ENCODE measurements at places on chromosomes 3 and 15. TPM values are rescaled to one million over a fixed set of nuclear protein-coding genes. Genes with fewer than 3 reads are reported as not detected.

C3orf49 gene
- polyA plus RNA-seq, result not detected

TEX55 gene
- polyA plus RNA-seq, result not detected

LYZL4 gene
- polyA plus RNA-seq, result not detected

TMEM108 gene
- 0.86 TPM for polyA plus RNA-seq

FOXL2 gene
- not detected for polyA plus RNA-seq

FETUB gene
- not detected for polyA plus RNA-seq

- no peaks in the 10 kb centered on the region for H3K36me3 ChIP-seq
- peaks cover 57% of the 10 kb centered on the region for H3K4me1 ChIP-seq
- peak overlapping the region; percentile 6 for H3K4me3 ChIP-seq
- peak; percentile 85 for DNase-seq
- H3K27me3 ChIP-seq, result no peaks in the 10 kb centered on the region
- peak overlapping the region; percentile 90 for H3K27ac ChIP-seq
Observed at GRCh38 chr3:194140520-194141414, 4.8 kb downstream of the HES1 start.

DNA sequence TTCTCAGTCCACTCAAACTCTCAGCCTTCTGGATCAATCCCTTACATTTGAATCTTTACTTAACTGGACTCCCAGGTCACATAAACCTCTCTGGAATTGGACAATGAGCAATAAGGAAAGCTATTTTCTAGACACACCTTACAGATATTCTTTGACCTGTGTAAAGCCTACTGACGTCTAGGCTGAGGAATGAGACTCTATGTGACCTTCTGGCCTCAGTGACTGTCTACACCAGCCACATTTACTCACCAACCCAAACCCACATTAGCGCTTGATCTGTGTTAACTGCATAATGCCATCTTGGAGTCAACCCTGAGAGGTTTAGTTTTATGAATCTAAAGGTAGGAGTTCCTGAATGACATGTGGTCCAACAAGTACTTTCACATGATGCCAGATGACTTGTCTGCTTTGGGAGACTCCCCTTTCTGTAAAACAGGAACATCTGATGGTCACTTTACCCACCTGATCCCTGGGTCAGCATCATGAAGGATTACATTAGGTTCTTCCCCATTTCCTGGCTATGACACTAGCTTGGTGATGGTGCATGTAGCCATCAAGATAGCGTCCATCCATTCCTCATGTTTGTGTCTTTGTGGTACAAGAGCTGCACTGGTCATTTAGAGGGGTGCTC is 11.4 kb upstream of the COMMD2 start:
- no peaks in the 10 kb centered on the region for H3K4me1 ChIP-seq
- H3K27ac ChIP-seq, result no peak overlapping the region
- H3K27me3 ChIP-seq, result no peaks in the 10 kb centered on the region
- no peaks in the 10 kb centered on the region for H3K36me3 ChIP-seq
- no peak for DNase-seq

DNA sequence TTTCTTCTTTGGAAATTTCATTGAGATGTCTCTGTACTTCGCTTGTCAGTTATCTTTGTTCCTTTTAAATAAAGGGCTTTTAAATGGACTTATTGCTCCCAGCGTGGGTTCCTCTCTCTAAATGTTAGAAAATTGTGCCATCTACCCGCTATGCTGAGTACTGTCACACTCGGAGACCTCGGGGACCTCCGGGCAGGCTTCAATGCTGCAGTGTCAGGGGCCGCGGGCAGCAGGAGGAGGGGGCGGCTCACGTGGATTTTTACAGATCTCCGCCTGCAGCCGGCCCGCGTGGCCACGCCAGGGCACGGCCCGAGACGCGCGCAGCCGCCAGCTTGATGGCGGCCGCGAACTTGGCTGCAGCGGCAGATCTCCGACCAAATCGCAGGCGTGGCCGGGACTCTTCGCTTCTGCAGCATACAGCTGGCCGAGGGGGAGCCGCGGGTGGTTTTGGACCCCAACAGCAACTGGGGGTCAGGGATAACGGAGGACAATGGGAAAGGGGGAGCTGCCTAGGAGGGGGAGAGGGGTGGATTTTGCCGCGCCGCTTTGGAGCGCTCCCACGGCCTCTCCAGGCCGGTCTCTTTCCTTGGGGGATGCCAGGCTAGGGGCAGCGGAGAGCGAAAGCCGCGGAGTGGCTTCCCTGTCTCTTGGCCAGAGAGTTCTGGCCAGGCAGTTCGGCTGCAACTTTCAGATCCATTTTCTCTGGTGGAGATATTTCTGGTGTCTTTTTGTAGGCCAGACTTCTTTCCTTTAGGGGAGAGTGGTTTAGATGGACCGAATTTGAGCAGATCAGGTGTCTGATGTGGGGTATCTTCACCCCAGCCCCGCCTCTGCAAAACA is 15.3 kb downstream of the NR2F2 start:
- H3K27ac ChIP-seq, result peak overlapping the region; percentile 93
- H3K27me3 ChIP-seq, result no peaks in the 10 kb centered on the region
- DNase-seq, result peak; percentile 89

GRCh38 chr15:25714538-25714840 is 148.6 kb downstream of the ATP10A start:
- no peak overlapping the region for H3K27ac ChIP-seq
- H3K4me3 ChIP-seq, result no peak overlapping the region
- no peaks in the 10 kb centered on the region for H3K36me3 ChIP-seq
- H3K4me1 ChIP-seq, result no peaks in the 10 kb centered on the region
- DNase-seq, result peak; percentile 52
- H3K27me3 ChIP-seq, result no peaks in the 10 kb centered on the region

DNA sequence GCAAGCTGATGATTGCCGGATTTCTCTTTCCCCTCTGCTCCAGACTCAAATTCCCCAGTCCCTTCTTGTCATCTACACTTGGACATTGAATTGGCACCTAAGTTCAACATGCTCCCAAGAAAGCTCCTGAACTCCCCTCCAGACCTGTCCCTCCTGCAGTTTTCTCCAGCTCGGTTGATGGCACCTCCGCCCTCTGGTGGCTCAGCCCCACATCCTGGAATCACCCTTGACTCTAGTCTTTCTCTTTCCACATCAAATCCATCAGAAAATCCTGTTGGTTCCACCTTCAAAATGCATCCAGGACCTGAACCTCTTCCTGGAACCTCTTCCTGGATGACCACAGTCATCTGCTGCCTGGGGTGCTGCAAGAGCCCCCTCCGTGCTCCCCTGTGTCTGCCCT is 60.1 kb downstream of the RASGRF1 start:
- no peak for DNase-seq
- no peak overlapping the region for H3K27ac ChIP-seq
- no peak overlapping the region for H3K4me3 ChIP-seq
- no peaks in the 10 kb centered on the region for H3K4me1 ChIP-seq
- peaks cover 6% of the 10 kb centered on the region for H3K27me3 ChIP-seq

GRCh38 chr15:74997141-74997540 is 1.8 kb downstream of the SCAMP5 start:
- H3K36me3 ChIP-seq, result no peaks in the 10 kb centered on the region
- H3K4me1 ChIP-seq, result peaks cover 13% of the 10 kb centered on the region

- H3K36me3 ChIP-seq, result no peaks in the 10 kb centered on the region
- no peak overlapping the region for H3K27ac ChIP-seq
- no peaks in the 10 kb centered on the region for H3K4me1 ChIP-seq
- H3K27me3 ChIP-seq, result no peaks in the 10 kb centered on the region
- DNase-seq, result no peak
Observed at GRCh38 chr15:58171476-58172061, 33.4 kb downstream of the AQP9 start.

DNA sequence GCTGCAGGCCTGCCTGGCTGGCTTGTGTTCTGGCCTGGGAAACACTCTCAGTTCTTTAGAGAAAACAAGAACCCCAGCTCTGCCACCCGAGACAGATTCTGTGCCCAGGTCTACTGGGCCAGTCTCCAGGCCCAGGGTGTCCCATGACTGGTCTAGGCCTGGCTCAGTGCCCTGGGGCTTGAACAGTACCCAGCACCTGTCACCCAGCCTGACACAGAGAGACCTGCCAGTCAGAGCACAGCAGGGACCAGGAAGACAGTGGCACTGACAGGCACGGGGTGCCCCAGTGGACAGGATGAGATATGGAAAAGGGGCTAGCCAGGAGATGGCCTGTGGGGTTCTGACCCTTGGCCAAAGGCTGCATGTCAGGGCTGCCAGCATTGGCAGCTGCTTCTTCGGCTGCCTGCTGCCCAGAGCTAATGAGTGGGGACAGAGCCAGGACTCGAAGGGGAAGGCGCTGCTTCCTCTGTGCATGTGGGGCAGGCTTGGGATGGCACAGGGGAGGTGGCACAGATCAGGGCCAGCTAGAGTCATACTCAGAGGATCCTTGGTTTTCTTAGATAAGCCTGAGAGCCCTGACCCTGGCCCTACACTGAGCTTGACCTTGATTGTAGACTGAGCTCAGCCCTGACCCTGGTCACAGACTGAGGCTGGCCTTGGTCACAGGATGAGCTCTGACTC is 15.1 kb downstream of the CCDC33 start:
- H3K36me3 ChIP-seq, result no peaks in the 10 kb centered on the region
- H3K27ac ChIP-seq, result no peak overlapping the region
- H3K4me1 ChIP-seq, result no peaks in the 10 kb centered on the region
- peaks cover 2% of the 10 kb centered on the region for H3K27me3 ChIP-seq

DNA sequence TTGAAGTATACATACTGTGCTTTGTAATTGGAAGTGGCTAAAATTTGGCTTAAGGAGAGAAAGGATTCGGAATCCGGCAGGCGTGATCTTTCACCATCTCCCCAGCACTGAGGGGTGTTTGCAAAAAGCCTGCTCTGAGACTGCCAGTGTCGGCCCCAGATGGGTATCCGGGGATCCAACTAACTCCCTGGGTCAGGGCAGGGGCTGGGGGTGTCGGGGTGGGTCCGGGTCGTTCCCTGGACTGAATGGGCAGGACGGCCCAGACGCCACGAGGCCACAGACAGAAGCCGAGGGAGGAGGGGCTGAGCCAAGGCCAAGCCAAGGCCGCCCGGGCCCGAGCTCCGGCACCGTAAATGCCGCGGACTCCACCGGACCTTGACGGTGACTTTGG is 349 bp downstream of the PPIB start:
- DNase-seq, result no peak
- peak overlapping the region; percentile 94 for H3K27ac ChIP-seq
- H3K4me3 ChIP-seq, result peak overlapping the region; percentile 78
- peaks cover 35% of the 10 kb centered on the region for H3K36me3 ChIP-seq

GRCh38 chr15:34717729-34718128 is 37.1 kb downstream of the GJD2 start:
- peaks cover 12% of the 10 kb centered on the region for H3K4me1 ChIP-seq
- no peak overlapping the region for H3K27ac ChIP-seq
- no peak for DNase-seq
- no peaks in the 10 kb centered on the region for H3K27me3 ChIP-seq
- no peak overlapping the region for H3K4me3 ChIP-seq

GRCh38 chr3:42503957-42504333 is 1.5 kb downstream of the VIPR1 start:
- DNase-seq, result peak; percentile 34
- H3K4me1 ChIP-seq, result no peaks in the 10 kb centered on the region
- H3K27ac ChIP-seq, result no peak overlapping the region
- H3K27me3 ChIP-seq, result peaks cover 41% of the 10 kb centered on the region
- no peaks in the 10 kb centered on the region for H3K36me3 ChIP-seq

DNA sequence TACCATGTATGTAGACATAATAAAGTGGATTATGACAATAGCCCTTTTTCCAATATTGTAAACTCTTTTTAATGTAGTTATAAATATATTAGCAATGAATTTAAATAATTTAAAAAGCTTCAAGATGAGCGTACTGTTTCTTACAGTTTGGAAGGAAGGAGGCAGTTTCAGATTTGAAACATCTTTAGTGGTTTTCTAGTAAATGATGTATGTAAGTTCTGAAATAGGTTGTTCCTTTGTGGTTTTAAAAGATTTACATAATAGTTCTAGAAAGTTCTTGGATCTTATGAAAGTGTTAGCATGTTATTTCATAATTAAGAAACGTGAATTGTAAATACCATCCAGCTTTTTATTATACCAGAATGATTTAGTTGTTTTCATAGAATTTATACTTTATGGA is 16.0 kb downstream of the DNAJC19 start:
- no peak overlapping the region for H3K4me3 ChIP-seq
- H3K27ac ChIP-seq, result no peak overlapping the region
- H3K36me3 ChIP-seq, result peaks cover 77% of the 10 kb centered on the region

DNA sequence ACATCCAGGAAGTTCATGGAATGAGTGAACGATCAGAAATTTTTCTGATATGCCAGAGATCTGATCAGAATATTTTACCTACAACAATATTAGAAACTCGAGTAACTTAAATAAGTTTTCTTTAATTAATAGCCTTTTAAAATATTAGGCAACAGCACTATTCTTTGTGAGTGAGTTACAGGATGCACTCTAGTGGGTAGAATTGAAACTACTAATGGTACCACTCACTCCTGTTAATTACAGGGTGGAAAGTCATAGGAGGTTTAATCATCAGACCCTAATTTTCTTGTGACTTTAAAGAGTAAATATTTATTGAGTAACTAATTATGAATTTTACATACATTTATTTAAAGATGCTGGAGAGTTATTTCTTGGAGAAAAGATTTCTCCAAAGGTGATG is 217.3 kb downstream of the CACNA2D3 start:
- H3K4me3 ChIP-seq, result no peak overlapping the region
- no peaks in the 10 kb centered on the region for H3K27me3 ChIP-seq
- no peaks in the 10 kb centered on the region for H3K36me3 ChIP-seq
- no peaks in the 10 kb centered on the region for H3K4me1 ChIP-seq
- H3K27ac ChIP-seq, result no peak overlapping the region
- no peak for DNase-seq

DNA sequence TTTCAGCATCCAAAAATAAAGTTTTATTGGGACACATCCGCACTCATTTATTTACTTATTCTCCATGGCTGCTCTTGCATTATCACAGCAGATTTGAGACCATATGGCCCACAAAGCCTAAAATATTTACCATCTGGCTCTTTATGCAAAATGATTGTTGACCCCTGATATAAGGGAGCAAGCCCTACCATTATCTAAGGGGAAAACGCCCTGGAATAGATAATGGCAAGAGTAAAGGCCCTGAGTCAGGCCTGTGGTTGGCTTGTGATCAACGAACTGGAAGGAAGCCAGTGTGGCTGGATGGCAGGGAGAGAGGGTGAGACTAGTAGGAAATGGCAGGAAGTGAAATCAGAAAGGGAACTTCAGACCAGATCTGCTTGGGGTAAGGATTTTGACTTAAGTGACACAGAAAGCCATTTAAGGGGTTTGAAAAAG is 24.6 kb upstream of the DMXL2 start:
- H3K4me3 ChIP-seq, result no peak overlapping the region
- no peaks in the 10 kb centered on the region for H3K36me3 ChIP-seq
- no peak overlapping the region for H3K27ac ChIP-seq
- no peaks in the 10 kb centered on the region for H3K4me1 ChIP-seq

GRCh38 chr3:54506603-54507002 is 384.3 kb downstream of the CACNA2D3 start:
- H3K27ac ChIP-seq, result no peak overlapping the region
- H3K27me3 ChIP-seq, result no peaks in the 10 kb centered on the region
- H3K4me1 ChIP-seq, result no peaks in the 10 kb centered on the region
- DNase-seq, result no peak
- no peak overlapping the region for H3K4me3 ChIP-seq

Measured in sigmoid colon (tissue), 7 donors.